ENCODE measurements at places on chromosomes 1 and 21.
A peak's percentile ranks its signal among the peaks of the same experiment; 100 is the strongest.

DNA sequence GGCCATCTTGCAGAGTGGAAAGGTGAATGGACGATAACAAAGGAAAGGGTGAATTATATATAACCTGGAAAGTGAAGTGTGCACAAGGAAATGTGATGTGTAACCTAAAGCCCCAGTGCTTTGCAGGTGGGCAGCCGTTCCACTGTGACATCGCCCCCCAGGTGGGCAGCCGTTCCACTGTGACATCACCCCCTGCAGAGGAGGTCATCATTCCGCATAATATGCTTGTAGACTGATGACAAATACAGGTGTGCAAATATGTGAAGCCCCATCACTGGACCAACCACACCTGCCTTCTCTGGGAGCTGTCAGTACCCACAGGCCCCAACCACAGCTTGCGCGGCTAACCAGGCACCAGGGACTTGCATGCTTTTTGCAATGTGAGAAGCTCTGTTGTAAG, 4.7 kb upstream of the ZNF496 start:
- peak; percentile 74 for DNase-seq

- DNase-seq = no peak
These were observed 8.7 kb upstream of the OLIG1 start for GRCh38 chr21:33061233-33061632.

DNA sequence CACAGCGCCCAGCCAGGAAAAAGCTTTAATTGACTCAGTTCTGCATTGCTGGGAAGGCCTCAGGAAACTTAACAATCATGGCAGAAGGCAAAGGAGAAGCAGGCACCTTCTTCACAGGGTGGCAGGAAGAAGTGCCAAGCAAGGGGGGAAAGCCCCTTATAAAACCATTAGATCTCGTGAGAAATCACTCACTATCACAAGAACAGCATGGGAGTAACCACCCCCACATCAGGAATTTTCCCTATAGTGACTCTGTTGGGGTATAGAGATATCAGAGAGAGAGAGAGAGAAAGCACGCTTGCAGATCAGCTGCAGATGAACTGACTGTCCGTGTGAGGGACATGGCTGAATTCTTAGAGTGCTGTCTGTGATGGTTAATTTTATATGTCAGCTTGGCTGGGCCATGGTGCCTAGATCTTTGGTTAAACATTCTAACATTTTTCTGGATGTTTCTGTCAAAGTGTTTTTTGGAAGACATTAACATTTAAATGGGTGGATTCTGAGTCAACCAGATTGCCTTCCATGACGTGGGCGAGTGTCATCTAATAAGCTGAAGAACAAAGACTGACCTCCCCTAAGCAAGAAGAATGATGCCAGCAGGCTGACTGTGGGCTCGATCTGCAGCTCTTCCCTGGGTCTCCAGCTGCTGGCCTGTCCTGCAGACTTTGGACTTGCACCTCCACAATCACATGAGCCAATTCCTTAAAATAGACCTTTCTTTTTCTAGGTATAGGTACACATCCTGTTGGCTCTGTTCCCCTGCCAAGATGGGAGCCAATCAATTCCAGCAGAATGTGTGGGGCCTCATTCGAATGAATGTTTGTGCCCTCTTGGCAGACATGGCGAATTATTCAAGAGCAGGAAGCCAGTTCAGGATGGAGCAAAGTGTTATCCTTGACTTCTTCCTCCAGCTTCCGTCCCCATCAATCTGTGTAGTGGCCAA, 21.4 kb upstream of the CPT2 start:
- DNase-seq = no peak

DNA sequence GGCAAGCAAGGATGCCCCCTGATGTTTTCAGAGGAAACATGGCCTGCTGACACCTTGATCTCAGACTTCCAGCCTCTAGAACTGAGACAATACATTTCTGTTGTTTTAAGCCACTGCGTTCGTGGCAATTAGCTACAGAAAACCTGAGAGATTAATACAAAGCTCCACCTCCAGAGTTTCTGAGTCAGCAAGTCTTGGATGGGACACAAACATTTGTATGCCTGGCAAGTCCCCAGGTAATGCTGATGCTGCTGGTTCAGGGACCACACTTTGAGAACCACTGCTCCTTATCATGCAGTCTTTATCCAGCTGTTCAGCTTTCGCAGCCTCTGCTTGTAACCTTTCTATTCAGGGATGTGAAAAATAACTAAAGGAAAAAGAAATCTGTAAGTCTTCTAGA, 565.7 kb upstream of the PLXNA2 start:
- DNase-seq = no peak

GRCh38 chr1:210541680-210542358, 213.1 kb downstream of the HHAT start:
- no peak for DNase-seq

- DNase-seq = peak; percentile 66
These were observed 576 bp downstream of the CCN1 start for GRCh38 chr1:85580872-85581801.

Measured in NCI-H345 (cell line).